ENCODE measurements at places on chromosomes 3 and 15.

- no peak for DNase-seq
Observed at GRCh38 chr3:72947715-72948490, 48.7 kb upstream of the PPP4R2 start.

- no peak for DNase-seq
Observed at GRCh38 chr15:77599899-77600298, 32.8 kb downstream of the LINGO1 start.

GRCh38 chr3:100717637-100718487 lies 8.6 kb downstream of the TFG start:
- DNase-seq, result no peak

GRCh38 chr3:143810166-143810952 lies 37.9 kb downstream of the SLC9A9 start:
- DNase-seq, result no peak

DNA sequence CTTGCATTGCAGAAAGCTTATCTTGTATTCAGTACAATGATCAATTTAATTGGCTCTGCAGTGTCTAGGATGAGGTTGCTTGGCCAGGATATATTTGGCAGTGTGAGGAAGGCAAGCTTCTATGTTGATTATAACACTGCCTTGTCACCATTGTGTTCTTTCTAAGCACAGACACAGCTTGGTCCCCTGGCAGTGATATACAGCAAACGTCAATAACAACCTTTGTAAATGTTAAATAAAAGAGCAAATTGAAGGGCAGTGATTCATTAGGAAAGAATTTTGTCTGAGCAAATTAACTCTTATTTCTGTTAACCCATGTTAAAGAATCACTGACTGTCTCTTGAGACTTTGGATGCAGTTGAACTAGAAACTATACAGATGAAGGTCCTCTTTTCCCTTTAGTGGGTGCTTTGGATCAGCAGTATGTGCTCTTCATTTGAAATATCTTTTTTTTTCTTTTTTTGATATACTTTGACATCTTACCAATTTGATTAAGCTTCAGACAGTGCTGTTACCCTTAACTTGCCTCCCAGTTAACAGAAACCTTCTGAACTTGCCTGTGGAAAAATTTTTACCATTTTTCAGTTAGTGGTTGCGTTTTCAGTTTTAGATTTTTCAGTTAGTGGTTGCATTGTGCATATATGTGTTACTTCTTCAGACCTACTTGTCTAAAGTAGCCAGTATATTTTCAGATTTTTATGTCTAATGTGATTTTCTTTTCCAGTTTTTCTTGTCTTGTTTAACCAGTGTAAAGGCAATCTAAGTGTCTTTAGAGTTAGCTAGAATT lies 199.8 kb downstream of the TCF12 start:
- DNase-seq, result no peak

DNA sequence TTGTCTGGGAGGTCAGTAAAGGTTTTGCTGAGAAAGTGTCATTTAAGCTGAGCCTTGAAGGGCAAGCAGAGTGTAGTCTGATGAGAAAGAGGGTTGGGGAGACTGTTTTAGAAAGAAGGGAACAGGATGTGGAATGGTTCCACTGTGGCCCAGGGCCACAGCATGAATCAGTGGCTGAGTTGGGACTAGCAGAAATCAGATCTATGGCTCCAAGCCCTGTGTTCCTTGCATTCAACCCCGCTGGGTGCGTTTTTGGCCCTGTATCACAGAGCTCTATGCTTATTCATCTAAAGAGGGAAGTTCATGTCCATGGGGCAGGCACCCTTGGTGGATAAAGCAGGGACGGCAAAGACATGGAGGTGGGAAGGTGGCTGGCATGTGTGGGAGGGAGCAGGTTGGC lies 151.3 kb downstream of the CACNA1D start:
- no peak for DNase-seq
